ENCODE measurements at places on chromosomes 5 and 9.
A peak's percentile ranks its signal among the peaks of the same experiment; 100 is the strongest.

- DNase-seq, result peak; percentile 78
These were observed 2.5 kb downstream of the SLC6A18 start for GRCh38 chr5:1227667-1228066.

DNA sequence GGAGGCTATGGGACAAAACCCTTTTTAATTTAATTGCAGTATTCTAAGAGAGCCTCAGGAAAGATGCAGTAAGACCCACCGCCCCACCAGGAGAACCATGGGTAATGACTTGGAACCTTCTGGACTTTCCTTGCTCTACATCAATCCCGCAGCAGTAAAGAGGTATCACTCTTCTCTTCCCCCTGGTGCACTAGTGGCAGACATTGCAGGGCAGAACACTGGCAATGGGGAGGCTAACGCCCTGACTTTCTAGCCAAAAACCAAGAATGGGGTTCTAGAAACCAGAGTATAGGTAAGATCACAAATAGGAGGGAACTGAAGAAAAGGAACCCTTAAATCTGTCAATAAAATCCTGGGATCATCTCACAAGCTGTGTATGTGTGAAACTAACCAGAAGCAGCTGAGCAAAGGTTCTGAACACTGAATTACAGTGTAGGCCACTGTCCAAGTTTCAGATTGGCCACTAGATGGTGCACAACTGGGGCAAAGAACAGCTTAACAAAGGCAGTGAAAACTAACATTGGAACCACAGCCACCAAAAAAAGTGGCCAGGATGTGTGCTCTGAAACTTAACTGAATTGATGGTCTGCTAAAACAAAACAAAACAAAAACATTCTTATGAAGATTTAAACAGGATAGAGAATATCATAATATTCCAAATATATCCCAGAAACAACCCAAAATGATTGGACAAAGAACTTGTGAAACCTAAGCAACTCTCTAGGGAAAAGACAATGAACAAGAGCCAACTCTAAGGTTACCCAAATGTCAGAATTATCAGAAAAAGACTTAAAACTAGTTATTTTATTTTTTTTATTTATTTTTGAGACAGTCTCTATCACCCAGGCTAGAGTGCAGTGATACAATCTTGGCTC, 6.6 kb upstream of the FAM151B start:
- peak; percentile 58 for DNase-seq

GRCh38 chr9:96603305-96604003, 16.2 kb downstream of the CDC14B start:
- no peak for DNase-seq

DNA sequence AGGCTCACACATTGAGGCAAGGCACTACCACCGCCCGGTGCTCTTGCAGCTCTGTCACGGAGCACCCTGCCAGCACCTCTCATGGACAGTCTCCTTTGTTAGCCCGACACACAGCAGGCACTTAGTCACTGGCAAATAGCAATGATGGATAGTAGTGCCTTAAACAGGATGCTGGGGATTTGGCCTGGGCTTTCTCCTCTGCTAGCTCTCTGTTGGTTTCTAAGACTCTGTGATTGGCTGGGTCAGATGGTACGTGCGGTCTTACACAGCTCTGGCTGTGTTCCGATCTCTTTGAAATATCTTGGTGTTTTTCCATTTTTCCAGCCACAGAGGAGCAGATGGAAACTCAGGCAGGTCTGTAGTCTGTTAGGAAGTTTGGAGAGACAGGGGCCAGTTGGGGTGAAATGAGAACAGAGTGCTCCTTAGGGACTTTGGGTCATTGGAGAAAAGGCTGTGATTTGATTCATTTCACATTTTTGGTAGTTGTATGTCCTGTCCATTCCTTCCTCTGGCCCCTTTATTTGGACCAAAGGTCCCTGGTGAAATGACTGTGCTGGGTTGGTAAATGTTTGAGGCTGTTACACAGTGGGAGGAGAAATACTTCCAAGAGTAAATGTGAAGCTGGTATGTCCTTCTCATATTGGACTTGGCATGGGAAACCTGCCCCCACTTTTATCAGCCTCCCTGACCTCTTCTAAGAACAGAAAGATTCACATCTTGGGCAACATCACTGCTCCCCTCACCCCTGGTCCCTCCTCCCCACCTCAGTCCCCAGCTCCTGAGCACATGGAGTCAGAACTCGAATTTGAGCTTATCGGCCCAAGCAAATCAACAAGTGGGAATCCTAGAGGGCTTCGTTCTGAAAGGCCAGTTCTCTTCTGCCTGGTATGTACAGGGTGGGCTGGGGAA, 3.4 kb downstream of the SMIM3 start:
- no peak for DNase-seq

DNA sequence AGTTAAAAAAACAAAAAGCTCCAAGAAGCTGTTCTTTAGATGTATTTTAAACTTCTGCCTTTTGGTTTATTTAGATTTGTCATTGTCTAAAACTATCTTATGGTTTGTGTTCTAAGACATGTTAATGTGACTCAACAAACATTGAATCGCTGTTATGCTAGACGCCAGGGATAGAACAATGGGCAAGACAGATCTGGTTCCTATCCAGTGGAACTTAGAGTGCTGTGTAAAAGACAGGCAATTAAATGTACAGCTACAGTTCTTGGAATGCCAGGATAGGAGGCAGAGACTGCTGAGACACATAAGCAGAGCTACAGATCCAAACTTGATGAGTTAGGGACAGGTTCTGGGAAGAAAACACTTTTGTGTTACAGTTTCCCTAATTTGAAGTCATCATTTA, 22.4 kb downstream of the LYRM7 start:
- no peak for DNase-seq

DNA sequence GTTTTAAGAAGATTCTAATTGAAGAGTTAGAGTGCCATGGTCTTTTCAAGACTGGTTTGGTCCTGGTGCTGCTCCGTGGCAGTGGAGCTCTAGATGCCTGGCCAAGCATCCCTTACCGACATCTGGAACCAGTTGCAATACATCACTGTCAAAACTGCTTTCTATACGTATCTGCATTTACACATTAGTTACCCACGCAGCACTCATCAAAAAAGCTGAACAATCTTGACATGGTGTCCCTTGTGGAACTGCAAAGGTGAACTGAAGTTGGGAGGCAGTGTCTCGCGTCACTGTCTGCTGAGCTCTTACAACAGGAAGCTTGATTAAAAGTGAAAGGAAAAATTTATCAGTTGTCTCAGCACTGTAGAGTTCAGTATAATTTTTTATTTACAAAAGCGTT, 82.6 kb downstream of the PBX3 start:
- no peak for DNase-seq

- no peak for DNase-seq
These were observed 402.3 kb downstream of the DEPDC1B start for GRCh38 chr5:60297658-60298057.

GRCh38 chr5:138610918-138611677, 35.9 kb upstream of the HSPA9 start:
- DNase-seq, result no peak

GRCh38 chr9:136348691-136349090, 14.9 kb downstream of the DNLZ start:
- DNase-seq, result no peak

DNA sequence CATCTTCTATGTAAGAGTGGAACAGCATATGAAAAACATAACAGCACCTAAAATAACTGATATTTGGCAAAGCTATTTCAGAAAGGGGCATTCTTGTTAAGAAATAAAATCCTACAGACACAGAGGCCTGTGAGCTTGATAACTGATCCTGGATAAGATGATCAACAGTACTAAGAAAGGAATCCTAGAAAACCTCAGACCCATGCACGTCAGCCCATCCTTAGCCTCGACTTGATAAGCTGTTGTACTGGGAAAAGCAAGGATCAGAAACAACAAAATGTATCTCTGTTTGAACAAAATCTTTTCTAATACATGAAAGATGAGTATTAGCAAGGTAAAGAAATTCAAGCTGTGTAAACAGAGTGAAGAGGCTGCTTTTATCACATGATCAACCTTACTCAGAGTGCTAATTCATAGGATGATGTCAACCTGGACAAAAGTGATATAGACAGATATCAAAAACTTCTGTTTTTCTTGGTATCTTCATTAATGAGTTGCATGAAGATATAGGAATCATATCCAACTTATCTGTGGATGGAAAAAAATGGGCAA, 15.2 kb downstream of the LIFR start:
- no peak for DNase-seq

GRCh38 chr5:80755626-80756025, 100.8 kb upstream of the DHFR start:
- no peak for DNase-seq

DNA sequence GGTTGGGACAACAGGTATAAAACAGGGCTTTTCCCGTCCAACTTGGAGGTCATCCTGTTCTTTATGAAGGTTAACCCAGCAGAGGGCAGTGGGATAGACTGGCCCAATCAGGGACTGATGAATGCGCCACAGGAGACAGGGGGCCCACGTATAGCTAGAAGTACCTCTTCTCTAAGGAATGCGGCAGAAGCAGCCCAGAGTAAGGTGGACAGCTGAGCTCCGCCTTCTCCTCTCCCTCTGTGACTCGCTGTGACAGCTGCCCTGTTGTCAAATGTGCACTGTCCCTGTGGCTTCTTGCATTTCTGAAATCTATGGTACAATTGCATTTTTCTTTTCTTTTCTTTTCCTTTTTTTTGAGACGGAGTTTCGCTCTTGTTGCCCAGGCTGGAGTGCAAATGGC, 306.6 kb downstream of the FBXL7 start:
- DNase-seq, result no peak

DNA sequence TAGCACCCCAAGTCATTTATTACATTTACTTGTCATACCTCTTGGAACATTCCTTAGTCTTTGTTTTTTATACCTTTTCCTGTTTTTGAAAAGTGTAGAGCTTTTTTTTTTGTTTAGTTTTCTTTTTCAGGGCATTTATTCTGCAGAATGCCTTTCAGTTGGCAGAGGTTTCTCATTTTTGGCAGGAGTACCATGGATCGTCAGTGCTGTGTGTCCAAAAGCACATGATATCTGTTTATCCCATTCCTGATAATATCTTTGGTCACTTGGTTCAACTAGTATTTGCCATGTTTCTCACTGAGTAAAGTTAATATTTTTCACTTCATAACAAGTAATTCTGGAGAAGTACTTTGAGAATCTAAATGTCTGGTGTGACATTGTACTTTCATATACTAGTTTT, 10.7 kb downstream of the OGN start:
- no peak for DNase-seq

- DNase-seq, result no peak
These were observed 405.8 kb upstream of the PTGER4 start for GRCh38 chr5:40273936-40274335.

DNA sequence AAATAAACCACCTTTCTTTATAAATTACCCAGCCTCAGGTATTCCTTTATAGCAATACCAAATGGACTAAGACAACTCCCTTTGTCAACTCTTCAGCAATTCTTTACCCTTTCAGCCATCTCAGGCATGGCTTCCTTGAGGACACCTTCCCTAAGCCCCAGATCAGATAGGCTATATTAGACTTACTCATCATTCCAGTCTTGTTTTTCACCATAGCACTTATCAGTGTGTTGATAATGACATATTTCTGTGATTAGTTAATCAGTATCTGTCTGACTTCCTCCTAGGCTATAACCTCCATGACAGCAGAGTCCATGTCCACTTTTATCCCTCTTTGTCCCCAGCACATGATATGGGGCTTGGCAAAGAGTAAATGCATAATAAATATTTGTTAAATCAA, 238.1 kb downstream of the ACTL7B start:
- no peak for DNase-seq

DNA sequence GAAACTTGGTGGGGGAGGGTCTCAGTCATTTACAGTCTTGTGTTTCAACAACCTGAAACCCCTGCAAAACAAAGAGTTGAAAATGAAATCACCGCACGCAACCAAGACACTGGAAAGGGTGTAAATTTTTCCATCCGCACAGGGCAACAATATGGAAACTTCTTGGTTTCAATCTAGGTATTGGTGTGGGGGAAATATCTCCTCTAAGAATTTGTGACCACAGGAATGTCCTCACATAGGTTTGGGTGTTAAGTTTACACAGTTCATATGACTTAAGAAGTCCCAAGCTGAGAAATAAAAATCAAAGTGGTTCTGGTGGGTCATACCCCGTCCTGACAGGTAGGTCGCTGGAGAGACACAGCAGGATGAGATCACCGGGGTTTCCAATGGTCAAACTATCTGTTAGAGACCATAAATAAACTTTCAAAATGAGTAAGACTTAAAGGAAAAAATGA, 51.9 kb upstream of the PIP5K1B start:
- no peak for DNase-seq

- DNase-seq, result no peak
These were observed 13.8 kb downstream of the FOXE1 start for GRCh38 chr9:97866848-97867247.

GRCh38 chr5:180367300-180367699, 14.2 kb upstream of the GFPT2 start:
- DNase-seq, result no peak

- no peak for DNase-seq
These were observed 193.9 kb downstream of the MEF2C start for GRCh38 chr5:88688984-88689667.

DNA sequence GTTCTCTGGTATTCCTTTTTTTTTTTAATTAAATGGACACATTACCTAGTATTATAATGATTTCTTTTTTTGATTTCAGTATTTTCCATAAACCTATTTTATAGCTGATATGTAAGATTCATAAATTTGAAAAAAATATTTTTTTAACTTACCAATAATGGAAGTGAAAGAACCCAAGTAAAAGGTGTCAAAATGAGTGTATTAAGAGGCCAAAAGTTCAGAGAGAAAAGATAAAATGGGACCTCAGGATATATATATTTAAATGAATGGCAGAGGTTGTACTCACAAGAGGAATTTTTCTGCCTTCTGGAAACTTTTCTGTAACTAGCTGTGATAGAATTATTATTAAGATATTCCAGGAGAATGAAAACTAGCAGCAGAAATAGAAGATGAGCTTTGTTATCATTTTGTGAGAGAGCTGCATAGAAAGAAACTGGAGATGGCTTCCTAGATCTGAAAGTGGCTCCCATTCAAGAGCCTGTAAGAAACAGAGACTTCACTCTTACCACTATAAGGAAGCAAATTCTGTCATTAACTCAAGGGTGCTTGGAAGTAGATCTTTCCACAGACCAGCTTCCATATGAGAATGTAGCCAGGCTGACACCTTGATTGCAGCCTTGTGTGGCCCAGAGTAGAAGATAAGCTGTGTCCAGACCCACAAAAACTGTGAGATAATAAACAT, 91.7 kb downstream of the MRPS30 start:
- no peak for DNase-seq

DNA sequence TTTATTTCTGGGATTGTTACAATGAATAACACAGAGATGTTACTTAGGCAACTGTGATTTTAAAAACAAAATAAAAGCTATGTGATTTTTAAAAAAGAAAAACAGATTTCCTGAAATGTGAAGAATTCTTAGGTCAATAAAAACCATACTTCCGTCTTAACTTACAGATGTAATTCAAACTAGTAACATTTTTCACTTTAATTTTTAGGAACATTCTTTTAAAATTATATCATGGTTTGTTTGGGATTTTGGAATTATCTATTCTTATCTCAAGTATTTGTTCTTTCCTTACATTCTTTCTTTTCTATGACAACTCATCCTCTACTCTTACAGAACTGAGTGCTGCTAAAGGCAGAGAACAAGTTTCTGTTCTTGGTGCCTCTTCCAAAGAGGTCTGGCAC, 159.5 kb downstream of the RAPGEF6 start:
- no peak for DNase-seq

All from LoVo (cell line).